NCI-H82 (cell line): ENCODE measurements at places on chromosomes 1 and 21.

- DNase-seq: no peak
Observed at GRCh38 chr1:240816472-240816871, 204.5 kb upstream of the GREM2 start.

GRCh38 chr1:82215056-82215852 is 414.5 kb downstream of the ADGRL2 start:
- no peak for DNase-seq

- DNase-seq: no peak
Observed at GRCh38 chr1:56638248-56638647, 6.9 kb upstream of the PRKAA2 start.

GRCh38 chr21:25081096-25081495 is 526.2 kb downstream of the MRPL39 start:
- DNase-seq: no peak

GRCh38 chr1:42165511-42166210 is 1.1 kb upstream of the GUCA2A start:
- peak; percentile 58 for DNase-seq

- no peak for DNase-seq
Observed at GRCh38 chr21:45796003-45796402, 152.5 kb downstream of the PCBP3 start.

GRCh38 chr1:85849660-85850059 is 141.4 kb upstream of the ZNHIT6 start:
- no peak for DNase-seq

GRCh38 chr1:210445485-210445884 is 116.8 kb downstream of the HHAT start:
- no peak for DNase-seq

- no peak for DNase-seq
Observed at GRCh38 chr1:12601700-12602658, 16.0 kb downstream of the DHRS3 start.

- no peak for DNase-seq
Observed at GRCh38 chr1:229627003-229627402, 956 bp downstream of the URB2 start.

GRCh38 chr1:17158961-17159360 is 39.7 kb upstream of the PADI2 start:
- no peak for DNase-seq

GRCh38 chr1:25054526-25055323 is 124.6 kb upstream of the RUNX3 start:
- no peak for DNase-seq

GRCh38 chr1:54548389-54549044 is 489 bp downstream of the ACOT11 start:
- peak; percentile 41 for DNase-seq

GRCh38 chr1:242467556-242468145 is 56.8 kb downstream of the PLD5 start:
- DNase-seq: peak; percentile 80

- DNase-seq: no peak
Observed at GRCh38 chr21:44052071-44052829, 40.1 kb downstream of the TRAPPC10 start.

GRCh38 chr1:24351247-24351646 is 32.1 kb downstream of the GRHL3 start:
- DNase-seq: no peak

GRCh38 chr1:244461245-244462071 is at the start of gene CATSPERE:
Gene CATSPERE, plus strand, starts transcription at chr1:244461273. Its CDS starts 157 bp downstream, at chr1:244461430.
- DNase-seq: peak; percentile 71

- no peak for DNase-seq
Observed at GRCh38 chr1:116545359-116545705, 25.5 kb downstream of the CD58 start.

DNA sequence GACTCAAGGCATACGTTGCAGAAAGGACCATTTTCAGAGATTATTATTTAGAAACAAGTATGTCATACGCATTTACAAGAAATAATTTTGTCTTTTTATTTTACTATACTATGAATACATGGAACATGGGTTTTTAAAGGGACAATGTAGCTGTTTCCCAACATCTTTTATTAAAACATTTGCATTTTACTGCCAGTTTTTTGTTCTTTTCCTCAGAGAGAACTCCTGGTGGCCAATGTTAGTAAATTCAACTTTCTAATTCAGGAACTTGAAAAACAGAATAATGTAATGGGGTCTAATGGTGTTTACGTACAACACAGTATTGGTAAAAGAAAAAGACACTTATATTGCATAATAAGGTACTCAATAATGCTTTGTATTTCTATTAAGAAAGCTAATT is 14.9 kb downstream of the PRDM2 start:
- no peak for DNase-seq

DNA sequence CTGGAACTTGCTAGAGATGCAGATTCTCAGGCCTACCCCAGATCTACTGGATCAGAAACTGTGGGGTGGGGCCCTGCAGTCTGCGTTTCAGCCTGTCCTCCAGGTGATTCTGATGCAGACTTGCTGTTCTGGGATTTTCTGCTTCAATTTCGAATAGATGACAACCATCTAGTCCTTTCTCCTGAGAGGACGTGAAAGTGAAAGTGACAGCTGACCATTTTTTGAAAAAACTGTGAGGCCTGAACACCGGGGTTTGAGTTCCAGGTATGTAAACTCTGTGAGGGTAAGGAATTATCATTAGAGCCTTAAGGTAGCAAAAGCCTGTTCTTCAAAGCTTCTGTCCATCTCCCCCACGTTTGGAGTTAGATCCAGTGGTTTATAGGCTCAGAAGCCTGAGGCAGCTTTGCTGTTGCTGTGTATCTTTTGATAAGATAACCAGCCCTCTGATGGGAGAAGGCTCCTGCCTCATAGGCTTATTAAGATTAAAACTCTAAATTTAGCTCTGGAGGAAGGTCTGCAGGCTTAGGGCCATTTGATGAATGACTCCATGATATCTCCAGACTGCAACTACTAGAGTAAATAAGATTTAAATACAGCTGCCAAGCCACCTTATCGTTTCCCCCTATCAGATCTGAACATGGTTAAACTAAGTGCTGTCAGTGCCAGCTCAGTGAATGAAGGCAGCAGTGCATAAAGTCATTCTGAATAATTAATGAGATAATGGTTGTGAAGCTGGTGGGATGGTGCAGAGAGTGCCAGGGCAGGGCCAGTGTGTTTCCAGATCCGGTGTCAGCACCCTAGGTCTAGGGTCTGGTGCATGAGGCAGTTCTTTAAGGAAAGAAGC is 335.2 kb downstream of the HHAT start:
- DNase-seq: peak; percentile 97

- DNase-seq: no peak
Observed at GRCh38 chr1:230142608-230143210, 75.7 kb downstream of the GALNT2 start.

DNA sequence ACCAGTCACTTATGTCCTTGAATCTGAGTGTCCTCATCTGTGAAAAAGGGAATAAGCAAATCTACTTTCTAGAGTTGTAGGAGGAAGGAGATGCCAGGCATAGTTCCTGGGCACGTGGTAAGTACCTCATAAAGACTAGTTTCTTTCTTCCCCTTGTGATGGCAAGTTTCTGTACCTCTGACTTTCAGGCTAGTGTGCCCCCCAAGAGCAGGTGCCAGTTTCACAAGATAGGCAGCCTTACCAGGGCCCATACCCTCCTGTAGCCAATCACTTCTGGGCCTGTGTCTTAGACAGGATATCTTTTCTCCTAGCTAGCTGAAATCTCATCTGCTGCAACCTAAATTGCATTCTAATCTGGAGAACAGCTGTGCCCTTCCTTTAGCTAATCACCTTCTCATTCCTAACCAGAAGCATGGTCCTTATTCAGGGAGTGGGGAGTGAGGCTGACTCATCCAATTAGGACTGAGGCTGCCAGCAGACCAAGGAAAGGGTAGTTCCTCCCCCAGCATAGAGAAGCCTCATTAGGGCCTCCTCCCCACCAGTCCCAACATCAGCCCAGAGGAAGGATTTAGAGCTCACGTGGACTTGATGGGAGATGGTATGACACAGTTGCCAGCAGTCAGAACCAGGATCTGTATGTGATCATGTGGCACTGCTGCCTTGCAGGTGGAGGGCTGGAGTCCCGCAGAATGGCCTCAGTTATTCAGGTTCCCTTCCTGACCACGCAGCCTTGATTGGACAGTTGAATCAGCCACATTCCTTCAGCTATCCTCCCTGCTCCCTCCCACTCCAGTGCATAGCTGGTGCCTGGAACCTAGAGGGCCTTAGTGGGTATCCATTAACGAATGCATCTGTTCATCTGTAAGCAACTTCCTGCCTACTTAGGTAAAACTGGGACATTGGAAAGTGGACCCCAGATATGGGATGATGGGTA is 7.9 kb downstream of the KLHDC8A start:
- DNase-seq: peak; percentile 100

GRCh38 chr1:119531606-119532323 is 24.8 kb downstream of the HSD3B1 start:
- no peak for DNase-seq

- DNase-seq: no peak
Observed at GRCh38 chr1:113928187-113928930, 765 bp upstream of the HIPK1 start.

GRCh38 chr1:221768444-221769066 is 26.7 kb upstream of the DUSP10 start:
- no peak for DNase-seq

DNA sequence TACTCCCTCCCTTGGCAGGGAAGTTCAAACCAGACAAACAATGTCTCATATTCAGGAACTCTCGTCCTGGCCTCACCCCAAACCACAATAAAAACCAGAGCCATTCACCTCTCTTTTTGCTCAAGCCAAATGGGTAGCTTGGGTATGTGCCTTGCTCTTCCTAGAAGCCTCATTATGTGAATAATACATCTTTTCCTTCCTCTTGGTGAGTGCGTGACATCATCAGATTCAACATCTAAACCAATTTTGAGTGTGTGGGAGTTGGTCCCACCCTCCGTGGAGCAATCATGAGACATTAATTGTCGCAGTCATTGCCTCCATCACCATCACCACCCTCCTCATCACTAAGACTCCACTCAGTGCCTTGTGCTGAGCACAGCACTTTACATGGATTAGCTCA is 482.9 kb downstream of the PTPRU start:
- DNase-seq: no peak

DNA sequence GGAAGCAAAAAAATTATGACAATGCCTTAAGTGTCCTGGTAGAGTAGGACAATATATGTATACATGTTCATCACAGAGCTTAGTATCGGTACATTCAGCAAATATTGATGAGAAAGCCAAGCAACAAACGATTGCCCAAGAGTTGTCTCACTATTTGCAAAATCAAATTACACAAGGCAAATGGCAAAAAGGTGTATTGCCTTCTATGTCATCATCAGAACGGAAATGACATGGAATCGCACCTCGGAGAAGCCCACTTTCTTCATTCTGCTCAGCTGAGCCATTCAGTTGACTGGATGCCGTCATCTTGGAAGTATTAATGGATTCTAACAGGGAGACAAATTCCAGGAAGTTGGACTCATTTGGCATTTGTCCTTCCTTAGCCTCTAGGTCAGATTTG is 37.7 kb downstream of the PCNX2 start:
- DNase-seq: no peak

- DNase-seq: no peak
Observed at GRCh38 chr1:206693592-206693991, 8.9 kb downstream of the MAPKAPK2 start.

DNA sequence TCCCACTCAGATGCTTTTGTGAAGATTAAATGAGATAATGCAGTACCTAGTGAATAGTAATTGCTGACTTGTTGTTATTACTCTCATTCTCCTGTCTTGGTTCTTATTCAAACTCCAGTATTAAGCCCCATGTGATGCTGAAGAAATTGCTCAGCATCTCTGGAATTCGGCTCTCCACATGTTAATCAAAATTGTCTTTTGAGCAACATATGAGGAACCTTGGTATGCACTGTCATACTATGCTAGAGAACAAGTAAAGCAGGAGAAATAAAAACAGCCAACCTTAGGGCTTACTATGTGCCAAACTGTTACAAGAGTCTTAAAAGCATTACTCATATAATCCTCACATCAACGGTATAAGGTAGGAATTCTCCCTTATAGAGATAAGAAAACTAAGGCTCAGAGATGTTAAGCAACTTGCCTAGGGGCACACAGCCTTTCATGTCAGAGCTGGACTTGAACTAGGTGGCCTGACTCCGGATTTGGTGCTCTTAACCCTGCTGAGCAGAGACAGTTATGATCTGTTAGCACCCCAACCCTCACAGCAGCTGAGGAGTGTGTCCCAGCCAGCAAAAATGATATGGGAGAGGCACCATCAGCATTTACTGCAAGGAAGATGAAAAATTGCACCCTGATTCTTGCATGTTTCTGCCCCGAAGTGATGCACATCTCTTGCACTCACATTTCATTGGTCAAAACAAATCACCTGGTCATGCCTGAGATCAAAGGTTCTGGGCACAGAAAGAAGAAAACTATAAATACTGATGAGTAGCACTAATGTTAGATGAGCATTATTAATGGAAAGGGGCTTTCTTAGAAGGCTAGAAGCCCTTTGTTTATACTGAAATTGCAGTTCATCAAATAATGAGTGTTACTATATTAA is 102.3 kb downstream of the OMA1 start:
- DNase-seq: no peak

DNA sequence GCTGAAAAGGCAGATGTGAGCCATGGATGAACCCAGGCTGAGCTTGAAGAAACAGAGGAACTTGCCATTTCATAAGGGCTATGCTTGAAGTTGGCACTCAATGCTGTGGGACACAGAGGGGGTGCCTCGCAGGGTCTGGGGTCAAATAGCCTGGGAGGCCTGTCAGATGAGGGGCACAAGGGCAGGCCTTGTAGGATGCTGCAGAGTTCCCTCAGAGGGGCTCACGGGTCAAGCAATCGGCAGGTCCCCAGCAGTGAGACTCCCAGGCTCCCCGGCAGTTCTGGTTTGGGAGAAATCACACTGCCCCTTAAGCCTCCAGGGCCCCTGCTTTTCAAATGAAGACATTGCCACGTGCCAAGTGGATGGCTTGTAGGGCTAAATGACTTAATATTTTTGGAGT is 116.7 kb upstream of the GRIK3 start:
- no peak for DNase-seq

- no peak for DNase-seq
Observed at GRCh38 chr1:183824291-183824690, 19.4 kb downstream of the RGL1 start.

DNA sequence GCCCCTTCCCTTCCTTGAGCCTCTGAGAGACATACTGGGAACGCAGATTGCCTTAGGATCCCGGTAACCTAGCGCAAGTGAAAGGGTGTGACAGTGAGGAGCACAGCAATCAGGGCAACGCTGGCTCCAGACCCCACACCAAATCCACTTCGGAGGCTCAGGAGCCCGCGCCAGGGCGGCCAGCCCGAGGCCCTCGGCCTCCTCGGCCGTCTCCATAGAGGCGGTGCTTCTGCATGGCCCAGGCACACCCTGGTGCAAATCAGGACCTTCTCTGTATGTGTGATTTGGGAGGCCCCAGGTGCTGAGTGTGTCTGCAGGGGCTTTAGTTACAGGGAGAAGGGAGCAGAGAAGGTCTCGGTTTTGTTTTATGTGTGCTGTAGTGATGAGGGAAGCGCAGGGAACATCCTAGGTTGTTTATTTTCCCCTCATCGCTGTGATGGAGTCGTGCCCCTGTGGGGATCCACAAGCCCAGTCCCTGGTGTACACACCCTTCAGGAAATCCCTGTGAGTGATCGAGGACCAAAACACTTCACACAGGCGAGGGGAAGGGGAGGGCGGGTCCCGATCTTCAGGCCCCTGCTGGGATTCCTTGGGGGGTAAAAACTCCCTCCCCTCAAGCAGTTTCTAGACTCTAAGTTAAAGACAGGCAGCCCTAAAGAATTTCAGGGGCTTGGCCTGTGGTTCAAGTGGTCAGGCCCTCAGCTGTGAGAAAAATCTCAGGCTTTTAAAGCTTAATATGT is 9.4 kb downstream of the KIAA1614 start:
- no peak for DNase-seq

GRCh38 chr21:39125752-39126485 is 57.3 kb downstream of the PSMG1 start:
- peak; percentile 76 for DNase-seq

- DNase-seq: peak; percentile 73
Observed at GRCh38 chr1:241518476-241519307, 863 bp downstream of the FH start.
